ENCODE measurements at places on chromosomes 7 and 10.

DNA sequence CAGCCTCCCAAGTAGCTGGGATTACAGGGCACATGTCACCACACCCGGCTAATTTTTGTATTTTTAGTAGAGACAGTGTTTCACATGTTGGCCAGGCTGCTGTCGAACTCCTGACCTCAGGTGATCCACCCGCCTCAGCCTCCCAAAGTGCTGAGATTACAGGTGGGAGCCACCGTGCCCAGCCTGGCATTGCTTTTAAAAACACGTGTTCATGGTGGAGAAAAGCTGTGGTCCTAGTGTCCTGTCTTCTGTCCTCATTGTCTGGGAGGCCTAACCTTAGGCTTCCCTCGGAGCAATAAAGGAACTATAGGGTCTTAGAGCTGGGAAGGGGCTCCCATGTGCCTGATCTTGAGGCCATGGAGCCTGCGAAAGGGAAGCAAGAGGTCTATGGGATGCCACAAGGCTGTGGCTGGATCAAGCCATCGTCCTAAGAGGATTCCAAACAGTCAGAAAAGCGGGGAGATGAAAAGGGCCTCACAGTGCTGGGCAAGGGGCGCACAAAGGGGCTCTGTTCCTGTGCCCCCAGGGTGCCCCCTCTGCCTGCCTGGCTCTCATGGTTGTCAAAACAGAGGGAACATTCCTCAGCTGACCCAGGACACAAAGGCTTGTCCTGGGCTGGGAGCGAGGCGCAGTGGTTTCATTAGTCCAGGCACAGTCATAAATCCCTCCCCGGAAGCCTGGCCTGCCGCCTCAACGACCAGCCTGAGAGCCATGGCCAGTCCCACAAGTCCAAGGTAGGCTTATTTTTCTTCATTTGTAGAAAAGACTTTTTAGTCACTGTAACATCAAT lies 106.6 kb upstream of the TNS3 start:
- DNase-seq, result no peak

- DNase-seq, result no peak
Observed at GRCh38 chr7:133207687-133208086, 45.2 kb upstream of the EXOC4 start.

- no peak for DNase-seq
Observed at GRCh38 chr7:92717623-92717992, 118.8 kb downstream of the CDK6 start.

GRCh38 chr7:47104206-47104549 lies 477.7 kb downstream of the TNS3 start:
- DNase-seq, result no peak

- DNase-seq, result no peak
Observed at GRCh38 chr7:145543242-145543641, 573.4 kb upstream of the CNTNAP2 start.

DNA sequence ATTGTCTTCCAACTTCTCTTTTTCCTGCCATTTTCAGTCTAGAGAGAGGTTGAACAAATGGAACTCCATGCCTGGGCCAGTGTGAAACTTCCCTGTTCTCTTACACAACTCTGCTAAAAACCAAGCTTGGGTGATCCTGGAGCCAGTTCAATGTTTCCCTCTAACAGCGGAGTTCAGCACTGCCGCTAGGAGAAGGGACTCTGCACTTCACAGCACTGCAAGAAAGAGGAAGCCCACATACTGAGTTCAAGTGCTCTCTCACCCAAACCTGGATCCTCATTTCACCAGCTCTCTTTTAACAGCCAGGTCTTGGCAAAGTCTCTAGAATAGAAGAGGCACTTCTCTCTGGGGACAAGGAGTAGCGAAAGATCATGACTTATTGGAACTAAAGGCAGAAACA lies 18.8 kb downstream of the FOXI2 start:
- DNase-seq, result no peak

DNA sequence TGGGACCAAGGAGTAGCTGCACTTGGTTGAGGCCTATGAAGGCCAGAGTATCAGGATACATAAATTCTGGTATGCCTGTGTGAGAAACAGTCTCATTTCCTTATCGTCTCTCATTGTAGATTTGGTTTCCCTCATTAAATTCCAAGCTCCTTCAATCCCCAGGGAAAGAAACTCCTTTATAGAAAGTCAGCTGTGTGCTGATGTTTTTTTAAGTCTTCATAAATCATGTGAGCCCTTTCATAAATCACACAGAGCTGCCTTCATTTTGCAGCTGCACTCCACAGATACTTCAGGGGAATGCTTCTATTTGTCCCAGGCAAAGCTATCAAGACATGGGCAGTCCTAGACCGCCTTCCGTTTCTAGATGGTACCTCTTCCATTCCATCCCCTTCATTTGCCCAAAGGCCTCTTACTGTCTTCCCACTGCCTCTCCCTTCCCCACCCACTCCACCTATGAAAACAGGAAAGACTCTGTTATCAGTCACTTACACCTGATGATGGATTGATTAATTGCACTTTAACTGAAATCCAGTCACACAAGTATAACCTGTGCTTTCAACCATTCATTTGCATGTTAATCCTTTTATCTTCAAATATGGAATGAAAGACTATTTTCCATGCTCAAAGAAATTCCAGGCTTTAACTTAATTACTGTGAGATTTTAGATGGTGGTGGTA lies 290.2 kb downstream of the C7orf25 start:
- DNase-seq, result no peak

DNA sequence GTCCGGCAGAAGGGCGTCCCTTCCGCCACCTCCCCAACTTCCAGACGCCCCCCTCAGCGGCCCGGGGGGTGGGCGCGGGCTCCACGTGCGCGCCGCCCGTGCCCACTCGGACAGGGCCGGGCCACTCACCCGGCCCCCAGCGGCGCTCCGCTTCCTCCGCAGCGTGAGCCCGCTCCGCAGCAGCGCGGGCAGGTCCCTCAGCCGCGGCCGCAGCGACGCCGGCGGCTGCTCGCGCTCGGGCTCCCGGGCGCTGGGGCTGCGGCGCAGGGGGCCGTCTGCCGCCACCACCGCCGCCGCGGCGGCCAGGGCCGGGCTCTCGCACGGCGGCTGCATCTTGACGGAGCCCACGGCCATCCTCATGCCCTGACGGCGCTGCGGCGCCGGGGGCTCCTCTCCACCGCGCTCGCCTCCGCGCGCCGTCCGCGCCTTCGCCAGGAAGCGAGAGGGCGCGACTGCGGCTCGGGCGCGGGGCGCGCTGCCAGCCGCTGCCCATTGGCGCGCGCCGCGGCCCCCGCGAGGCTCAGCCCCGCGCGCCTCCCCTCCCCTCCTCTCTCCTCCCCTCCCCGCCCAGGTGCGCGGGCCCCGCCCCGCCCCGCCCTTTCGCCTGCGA lies at the start of gene RAPGEF5:
Gene RAPGEF5 (minus strand): TSS at position 454 of the 610 bp plus-strand sequence. CDS start 94 bp downstream, at position 360.
- DNase-seq, result no peak

DNA sequence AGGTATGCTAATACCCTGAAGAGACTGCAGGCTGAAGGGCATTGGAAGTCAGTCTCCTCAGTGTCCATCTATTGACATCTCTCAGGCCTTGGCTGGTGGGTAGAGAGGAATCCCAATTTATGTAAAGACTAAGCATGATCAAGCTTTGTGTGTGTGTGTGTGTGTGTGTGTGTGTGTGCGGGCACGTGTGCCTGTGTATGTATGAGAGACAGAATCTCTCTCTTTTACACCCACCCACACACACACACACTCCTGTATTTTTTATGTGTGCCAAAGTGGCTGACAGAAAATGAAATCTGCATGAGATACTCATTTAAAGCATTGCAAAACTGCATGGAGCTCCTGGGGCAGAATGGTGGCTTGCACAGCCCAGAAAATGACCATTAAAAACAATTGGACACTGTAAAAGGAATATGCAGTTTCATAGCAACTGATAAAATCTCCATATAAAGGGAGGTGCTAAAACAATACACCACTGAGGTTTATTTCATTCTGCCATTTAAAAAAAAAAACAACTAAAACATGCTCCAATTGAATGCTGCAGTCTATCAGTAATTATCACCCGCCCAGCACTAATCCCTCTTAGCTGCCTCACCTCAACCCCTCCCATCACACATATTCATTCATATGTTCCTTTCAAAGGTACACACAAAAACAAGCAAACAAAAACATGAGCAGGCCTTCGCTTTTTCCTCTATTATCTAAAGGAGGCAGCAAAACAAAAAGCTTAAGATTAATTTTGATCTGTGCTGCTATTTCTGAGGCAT lies 385.0 kb downstream of the KCNMA1 start:
- DNase-seq, result no peak

DNA sequence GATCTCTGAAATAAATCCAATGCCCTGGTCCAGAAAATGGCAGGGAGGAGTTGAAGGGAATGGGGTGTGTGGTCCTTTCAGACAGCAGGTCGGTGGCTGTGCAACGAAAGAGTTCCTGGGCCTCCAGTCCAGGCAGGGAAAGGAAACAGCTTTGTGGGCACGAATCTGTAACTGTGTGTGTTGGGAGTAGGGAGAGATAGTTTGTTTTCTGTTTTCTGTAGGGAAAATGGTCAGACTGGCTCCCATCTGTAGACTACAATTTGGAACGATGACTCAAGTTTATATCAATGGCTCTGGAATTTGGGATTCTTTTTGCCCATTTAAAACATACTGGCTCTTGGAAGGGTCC lies 2.6 kb upstream of the HOXA9 start:
- no peak for DNase-seq
